ENCODE measurements at places on chromosomes 12 and 14.

GRCh38 chr12:87820524-87821202 lies 208.5 kb downstream of the C12orf50 start:
- no peak for DNase-seq

DNA sequence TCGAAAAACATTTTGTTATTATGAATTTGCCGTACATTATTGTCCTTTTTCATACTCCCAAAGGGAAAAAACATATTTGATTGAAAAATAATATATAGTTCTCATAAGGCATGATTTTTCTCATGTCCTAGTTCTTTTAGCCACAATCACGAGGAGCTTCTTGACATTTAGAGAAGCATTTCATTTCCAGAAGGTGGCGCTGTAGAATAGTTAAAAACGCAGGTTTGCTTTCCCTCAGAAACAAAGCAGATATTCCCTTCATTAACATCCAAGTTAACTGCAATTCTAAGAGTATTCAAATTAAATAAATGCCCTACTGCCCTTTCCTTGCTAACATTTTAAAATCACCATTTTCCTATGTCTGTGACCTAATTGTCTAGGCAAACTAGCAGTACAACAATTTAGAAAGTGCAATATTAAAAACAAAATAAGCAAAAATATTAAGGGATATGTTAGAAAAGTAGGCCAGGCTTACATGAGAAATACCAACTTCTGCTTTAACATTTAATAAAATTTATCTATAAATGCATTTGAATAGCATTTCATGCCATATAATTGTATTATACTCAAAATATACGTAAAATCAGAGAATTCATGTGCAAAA lies 10.9 kb upstream of the PIK3C2G start:
- DNase-seq: peak; percentile 40

DNA sequence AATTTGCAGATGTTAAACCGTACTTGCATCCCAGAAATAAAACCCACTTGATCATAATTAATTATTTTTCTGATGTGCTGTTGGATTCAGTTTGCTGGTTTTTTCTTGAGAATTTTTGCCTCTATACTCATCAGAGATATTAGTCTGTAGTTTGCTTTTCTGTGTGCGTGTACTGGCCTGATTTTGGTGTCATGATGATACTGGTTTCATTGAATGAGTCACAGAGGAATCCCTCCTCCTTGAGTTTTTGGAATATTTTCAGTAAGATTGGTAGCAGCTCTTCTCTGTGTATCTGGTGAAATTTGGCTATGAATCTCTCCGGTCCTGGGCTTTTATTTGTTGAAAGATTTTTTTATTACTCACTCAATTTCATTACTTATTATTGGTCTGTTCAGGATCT lies 100.4 kb upstream of the PMCH start:
- no peak for DNase-seq

DNA sequence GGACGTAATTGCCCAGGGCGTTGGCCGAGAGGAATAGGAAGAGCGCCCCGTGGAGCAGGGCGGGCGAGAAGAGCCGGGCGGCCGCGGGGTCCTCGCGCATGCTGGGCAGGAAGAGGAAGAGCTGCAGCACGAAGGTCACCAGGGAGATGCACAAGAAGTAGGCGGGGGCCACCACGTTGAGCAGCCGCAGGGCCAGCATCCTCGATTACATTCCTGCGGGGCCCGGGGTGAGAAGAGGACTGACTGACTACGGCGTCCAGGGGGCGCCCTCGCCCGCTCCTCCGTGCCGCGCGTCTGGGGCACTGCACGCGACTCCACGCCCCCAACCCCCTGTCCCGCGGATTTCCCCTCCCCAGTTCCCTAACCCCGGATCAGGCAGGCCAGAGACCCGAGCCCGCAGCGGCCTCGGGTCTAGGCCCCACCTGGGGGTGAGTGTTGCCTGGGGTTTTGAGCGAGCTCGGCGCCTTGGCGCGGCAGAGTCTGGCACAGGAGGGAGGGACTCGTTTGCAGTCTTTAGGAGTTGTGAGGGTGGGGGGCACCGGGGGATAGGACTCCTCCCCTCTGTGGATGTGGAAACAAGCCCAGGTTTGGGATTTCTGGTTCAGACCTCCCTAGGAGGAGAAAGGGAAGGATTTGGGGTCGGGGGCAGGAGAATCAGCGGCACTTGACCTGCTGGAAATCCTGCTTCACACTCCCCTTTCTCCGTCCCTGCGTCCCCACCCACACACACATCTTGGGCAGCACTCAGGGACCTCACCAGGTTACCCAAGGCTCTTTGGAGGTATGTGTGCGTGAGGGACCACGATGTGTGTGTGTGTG lies 1.8 kb downstream of the ZDHHC22 start:
- DNase-seq: no peak

DNA sequence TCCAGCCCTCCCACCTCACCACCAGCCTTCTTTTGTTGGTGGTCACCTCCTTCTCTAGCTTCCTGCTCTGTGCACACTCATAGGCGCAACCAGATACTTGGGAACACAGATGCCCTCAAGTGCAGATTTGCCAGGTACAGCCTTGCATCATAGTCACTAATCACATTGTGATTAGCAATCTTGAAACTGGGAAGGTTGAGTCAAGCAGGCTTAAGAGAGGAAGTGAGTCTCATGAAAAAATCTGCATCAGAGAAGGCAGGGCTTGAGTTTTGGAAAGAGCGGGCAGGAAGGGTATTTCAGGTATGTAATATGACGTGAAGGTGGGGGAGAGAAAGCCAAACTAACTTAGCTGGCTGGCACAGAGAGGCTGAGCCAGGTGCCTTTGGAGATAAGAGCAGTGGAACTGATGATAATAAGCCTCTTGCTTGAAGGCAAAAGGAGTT lies 2.7 kb upstream of the RABGGTA start:
- no peak for DNase-seq
